ENCODE measurements at places on chromosomes 2 and 18.

DNA sequence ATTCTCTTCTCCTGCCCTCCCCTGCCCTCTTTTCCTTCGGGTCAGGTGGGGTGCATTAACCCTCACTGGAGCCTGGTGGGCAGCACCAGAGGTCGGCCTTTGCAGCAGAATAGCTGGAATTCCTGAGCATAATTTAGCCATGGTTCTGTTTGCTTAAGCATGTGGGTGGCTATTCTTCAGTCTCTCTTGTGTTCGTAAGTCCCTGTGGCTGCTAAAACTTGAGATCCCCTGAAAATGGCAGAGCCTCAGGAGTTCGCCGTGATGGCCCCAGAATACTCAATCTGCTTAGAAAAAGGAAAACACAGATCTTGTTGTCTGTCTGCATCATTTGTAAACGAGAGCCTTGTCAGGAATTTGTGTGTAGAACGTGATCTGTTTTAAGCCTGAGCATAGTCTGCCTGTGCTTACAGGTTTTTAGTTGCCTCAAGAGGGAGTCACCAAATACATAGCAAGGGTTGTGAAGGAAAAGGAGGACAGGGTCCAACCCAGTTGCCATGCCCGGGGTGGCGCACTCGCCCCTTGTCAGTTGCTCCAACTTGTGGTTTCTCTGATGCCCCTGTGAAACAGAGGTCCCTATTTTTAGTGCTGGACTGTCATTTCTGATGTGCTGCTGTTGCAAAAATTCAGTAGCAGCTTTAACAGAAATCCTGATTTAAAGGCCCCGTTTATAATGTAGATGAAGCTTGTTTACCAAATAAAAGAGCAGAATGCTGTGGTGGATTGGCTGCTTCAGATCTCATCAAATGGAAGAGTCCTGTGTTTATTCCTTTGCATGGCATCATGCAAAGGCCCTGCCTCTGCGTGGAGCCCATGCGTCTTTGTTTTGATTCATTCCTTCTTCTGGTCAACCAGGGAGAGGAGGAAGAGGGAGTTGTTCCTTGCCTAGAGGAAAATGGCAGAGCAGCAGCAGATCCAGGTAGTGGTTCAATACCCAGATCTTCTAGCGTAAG, 74.8 kb downstream of the WDSUB1 start:
- no peak for DNase-seq

GRCh38 chr2:29238497-29238896, 123.3 kb downstream of the CLIP4 start:
- no peak for DNase-seq

DNA sequence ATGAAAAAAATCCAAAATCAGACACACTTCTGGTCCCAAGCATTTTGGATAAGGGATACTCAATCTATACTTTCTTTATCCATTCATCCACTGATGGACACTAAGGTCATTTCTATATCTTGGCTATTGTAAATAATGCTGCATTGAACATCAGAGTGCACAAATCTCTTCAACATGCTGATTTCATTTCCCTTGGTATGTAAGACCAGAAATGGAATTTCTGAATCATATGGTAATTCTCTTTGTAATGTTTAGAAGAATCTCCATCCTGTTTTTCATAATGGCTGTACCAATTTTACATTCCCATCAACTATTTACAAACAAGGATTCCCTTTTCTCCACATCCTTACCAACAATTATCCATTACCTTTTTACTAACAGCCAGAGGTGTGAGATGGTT, 33.7 kb upstream of the MCM6 start:
- DNase-seq = no peak

DNA sequence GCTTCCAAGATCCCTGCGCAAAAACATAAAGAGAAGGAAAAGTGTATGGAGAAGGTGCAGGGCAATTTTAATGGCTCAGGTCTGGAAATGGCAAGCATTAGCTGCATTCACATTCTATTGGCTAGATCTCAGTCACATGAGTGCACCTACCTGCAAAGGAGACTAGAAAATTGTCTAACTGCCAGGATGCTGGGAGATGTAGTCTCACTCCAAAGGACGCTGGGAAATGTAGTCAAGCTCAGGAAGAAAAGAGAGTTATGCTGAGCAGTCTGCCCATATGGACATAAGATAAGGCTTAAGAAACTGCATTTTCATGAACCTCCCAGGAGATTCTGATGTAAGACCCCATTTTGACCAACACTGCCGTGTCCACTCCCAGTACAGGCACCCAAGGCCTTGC, 9.5 kb upstream of the KLHL29 start:
- no peak for DNase-seq

GRCh38 chr2:221370076-221370856, 201.8 kb downstream of the EPHA4 start:
- DNase-seq = no peak

DNA sequence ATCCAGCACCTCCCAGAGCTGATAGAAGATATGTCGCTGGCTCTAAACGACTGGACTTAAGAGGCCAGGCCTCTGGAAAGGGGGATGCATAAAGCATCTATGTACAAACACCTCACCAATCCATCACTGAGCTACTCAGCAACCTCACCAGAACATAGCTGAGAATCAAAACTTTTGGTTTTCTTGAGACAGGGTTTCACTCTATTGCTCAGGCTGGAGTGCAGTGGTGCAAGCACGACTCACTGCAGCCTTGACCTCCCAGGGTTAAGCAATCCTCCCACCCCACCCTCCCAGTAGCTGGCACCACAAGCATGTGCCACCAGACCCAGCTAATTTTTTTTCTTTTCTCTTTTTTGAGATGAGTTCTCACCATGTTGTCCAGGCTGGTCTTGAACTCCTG, 62.9 kb upstream of the MSH6 start:
- DNase-seq = no peak

GRCh38 chr2:48574353-48575287, 43.0 kb upstream of the GTF2A1L start:
- DNase-seq = no peak

DNA sequence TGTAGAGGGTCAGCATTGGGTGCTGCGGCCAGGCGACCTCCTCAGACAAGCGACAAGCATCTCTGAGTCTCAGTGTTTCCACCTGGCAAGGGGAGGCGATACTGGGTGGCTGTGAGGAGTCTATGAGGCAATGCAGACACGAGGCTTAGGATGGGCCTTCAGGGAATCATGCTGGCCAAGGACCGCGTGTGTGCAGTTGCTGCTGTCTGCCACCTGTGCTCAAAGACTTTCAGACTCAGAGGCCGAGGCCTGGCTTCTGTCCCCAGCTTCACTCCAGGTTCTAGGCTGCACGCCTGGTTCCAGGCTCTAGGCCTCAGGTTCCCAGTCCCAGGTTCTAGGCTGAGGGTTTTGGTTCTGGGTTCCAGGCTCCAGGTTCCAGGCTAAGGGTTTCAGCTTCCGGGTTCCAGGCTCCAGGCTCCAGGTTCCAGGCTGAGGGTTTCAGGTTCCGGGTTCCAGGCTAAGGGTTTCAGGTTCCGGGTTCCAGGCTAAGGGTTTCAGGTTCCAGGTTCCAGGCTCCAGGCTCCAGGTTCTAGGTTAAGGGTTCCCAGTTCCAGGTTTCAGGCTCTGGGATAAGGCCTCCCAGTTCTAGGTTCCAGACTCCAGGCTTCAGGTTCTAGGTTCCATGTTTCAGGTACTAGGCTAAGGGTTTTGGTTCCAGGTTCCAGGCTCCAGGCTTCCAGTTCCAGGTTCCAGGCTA, 14.8 kb downstream of the LRRFIP1 start:
- DNase-seq = no peak

- DNase-seq = no peak
Measured at GRCh38 chr2:181066333-181066732, 85.9 kb downstream of the UBE2E3 start.

DNA sequence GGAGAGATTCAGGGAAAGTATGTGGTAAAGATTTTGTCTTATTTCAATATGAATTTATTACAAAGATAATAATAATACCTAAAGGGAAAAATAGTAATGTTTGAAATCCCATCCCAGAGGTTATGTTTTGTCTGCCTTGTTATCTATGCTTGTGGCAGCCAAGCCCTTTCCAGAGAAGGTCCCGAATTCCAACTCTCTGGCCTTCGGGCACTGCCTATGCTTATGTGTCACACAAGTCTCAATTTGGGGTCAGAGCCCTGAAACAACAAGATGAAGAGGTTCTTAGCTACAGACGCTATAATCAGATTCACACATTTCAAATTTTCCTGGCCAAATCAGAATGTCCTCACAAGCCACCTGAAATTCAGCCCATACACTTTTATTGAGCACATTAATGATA, 59.9 kb downstream of the DNER start:
- DNase-seq = no peak

DNA sequence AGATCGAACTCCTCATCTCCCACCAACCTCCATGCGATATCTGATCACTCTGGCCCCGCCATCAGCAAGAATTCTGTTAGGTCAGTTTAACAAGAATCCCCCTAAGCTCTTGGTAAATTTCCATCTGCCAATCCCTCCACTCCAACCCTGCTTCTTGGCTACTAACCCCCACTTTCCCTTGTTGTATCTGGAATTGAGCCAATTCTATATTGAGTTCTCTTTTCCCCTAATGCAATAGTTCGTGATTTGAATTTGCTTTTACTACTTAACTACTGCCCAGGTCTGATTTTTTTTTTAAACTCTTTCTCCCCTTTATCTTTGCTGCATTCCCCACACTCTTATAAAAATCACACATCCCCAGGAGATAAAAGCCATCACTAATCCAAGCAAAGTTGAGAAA, 159.3 kb upstream of the STK17B start:
- DNase-seq = no peak

DNA sequence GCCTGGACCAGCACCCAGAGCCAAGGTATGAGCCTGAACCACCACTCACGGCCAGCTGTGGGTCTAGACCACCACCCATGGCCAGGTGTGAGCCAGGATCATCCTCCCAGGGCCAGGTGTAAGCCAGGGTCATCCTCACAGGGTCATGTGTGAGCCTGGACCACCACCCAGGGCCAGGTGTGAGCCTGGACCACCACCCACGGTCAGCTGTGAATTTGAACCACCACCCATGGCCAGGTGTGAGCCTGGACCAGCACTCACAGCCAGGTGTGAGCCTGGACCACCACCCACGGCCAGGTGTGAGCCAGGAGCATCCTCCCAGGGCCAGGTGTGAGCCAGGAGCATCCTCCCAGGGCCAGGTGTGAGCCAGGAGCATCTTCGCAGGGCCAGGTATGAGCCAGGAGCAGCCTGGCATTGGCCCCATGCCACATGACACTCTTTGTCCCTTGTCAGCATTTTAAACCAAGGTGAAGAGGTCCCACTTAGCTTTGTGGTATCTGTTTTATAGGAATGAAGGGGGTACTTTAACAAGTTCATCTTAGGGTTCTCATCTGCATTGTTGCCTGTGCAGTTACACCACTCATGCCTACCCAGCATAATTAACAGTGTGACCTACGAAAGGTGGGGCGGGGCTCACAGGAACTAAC, 71.2 kb downstream of the AGAP1 start:
- DNase-seq = no peak

GRCh38 chr2:71742953-71743601, 289.7 kb downstream of the DYSF start:
- DNase-seq = no peak

- no peak for DNase-seq
Measured at GRCh38 chr2:223606946-223607345, 4.8 kb upstream of the SCG2 start.

GRCh38 chr2:36430549-36430948, 75.0 kb downstream of the CRIM1 start:
- no peak for DNase-seq

DNA sequence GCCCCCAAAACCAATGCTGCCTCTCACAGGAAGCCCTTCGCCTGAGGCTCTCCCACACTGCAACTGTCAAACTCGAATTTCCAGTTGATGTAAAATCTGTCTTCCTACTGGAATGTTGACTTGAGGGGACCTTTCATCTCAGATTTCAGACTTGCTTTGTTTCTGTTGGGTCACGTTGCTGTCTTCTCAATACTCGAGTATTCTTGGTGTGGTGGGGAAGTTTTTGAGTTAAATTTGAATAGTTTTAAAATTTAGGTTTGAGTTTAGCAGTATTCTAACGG, 50.8 kb downstream of the AGAP1 start:
- DNase-seq = no peak

GRCh38 chr2:171407030-171407675, 26.6 kb downstream of the METTL8 start:
- DNase-seq = no peak

GRCh38 chr2:42775810-42776209, 11.9 kb upstream of the OXER1 start:
- DNase-seq = no peak

- DNase-seq = no peak
Measured at GRCh38 chr2:173359231-173359630, 4.6 kb downstream of the CDCA7 start.

DNA sequence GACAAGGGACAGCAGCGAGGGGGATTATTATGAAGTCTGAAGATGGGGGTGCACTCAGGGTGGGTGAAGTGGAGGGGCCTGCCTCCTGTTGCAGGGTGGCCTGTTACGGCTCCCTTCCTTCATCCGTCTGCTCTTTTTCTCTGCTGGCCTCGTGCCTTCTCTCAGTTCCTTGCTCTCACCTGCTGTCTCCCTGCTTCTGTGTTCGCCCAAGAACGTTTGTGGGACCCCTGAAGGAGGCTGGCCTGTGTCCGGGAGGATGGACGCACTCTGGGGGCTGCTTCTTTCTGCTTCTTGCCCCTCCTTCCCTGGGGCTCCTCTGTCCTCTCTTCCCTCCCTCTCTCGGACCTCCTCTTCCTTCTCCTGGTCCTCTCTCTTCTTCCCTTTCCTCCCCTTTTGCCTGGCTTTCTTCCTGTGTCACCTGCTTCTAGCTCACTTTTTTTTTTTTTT, 13.8 kb downstream of the MROH2A start:
- no peak for DNase-seq

DNA sequence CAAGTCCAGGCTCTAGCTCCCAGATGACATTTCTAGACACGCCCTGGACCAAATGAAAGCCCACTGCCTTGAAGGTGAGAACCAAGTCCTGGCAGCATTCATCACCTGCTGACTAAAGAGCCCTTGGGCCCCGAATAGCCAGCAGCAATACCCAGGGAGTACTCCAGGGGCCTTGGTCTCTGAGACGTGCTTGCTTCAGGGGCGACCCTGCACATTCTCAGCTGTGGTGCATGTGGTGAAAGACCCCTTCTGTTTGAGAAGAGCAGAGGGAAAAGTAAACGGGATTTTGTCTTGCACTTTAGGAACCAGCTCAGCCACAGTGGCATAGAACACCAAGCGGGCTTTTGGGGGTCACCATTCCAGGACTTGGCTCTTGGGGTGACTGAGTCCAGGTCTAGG, 260.5 kb upstream of the MYT1L start:
- no peak for DNase-seq

GRCh38 chr2:17962876-17963275, 84.4 kb downstream of the KCNS3 start:
- DNase-seq = no peak

- no peak for DNase-seq
Measured at GRCh38 chr2:157743051-157743450, 114.4 kb upstream of the ACVR1C start.

DNA sequence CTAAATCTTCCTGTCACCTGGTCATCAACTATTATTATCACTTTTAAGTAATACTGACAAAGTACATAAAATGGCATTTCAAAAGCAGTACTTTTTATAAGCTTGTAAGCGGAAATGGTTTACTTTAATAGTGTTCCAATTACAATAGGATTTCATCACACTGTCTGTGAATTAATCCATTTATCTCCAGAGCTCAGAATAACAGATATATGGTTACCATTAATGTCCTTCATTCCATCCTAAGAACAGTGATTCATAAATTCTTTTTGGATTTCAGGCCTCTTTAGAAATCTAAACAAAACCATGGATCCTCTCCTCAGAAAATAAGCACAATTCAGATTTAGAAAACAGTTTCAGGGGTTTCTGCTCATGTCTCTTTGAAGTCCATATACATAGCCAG, 68.4 kb downstream of the PID1 start:
- DNase-seq = no peak
